ENCODE measurements at places on chromosomes 16 and 17.
A peak's percentile ranks its signal among the peaks of the same experiment; 100 is the strongest.

GRCh38 chr16:88815901-88816589, 4.3 kb upstream of the APRT start:
- DNase-seq: peak; percentile 21

- DNase-seq: no peak
These were observed 2.3 kb downstream of the COA3 start for GRCh38 chr17:42796066-42796758.

DNA sequence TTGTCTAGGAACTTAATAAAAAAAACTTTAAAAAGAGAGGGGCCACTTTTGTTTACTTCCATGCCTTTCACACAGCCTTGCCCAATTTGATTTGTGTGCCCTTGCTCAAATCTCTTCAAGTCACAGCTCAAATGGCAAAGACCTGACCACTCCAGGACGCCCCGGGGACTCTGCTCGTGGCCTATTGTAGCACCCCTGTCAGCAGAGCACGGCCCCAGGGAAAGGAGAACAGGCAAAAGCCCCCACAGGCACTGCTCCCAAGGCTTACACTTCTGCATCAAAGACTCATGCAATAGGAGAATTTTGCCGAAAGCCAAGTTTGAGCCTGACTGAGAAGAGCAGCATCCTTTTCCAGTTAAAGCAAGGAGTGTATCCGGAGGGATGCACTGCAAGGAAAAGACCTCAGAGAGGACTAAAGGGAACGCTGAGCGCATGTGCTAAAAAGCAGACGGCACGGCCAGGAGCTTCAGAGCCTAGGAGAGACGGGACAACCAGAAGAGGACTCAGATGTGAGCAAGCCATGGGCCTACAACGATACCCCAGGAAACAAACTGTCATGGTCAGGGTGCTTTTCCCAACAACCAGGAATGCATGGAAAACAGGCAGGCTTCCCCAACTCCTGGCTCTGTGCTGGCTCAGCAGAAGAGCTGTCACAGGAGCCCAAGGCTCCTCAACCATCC, 8.2 kb downstream of the CREBBP start:
- no peak for DNase-seq

DNA sequence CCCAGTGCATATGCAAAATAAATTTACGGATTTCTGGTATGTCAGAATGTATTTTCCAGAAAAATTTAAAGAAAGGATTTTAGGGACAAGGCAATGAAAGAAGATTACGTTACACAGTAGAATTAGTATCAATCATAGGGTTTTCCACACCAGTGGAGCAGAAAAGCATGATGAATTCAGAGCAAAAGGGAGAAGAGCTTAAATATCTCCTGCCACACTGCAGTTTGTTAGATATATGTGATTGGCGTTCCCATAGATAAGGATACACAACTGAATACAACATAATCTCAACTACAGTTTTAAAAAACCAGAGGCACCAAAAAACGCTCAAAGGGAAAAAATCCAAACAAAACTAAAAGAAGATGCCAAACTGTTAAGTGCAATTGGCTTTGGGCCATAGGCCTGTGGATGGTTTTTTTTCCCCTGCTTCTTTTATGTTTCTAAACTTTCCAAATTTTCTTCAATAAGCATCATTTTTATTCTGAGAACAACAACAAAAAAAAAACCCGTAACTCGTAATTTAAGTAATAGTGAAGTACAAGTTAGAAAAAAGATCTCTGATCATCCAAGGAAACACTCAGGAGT, 22.3 kb downstream of the MARF1 start:
- DNase-seq: no peak

GRCh38 chr17:19248928-19249574, 11.9 kb downstream of the EPN2 start:
- DNase-seq: no peak

GRCh38 chr17:42508426-42509165, 27.4 kb upstream of the NAGLU start:
- no peak for DNase-seq

DNA sequence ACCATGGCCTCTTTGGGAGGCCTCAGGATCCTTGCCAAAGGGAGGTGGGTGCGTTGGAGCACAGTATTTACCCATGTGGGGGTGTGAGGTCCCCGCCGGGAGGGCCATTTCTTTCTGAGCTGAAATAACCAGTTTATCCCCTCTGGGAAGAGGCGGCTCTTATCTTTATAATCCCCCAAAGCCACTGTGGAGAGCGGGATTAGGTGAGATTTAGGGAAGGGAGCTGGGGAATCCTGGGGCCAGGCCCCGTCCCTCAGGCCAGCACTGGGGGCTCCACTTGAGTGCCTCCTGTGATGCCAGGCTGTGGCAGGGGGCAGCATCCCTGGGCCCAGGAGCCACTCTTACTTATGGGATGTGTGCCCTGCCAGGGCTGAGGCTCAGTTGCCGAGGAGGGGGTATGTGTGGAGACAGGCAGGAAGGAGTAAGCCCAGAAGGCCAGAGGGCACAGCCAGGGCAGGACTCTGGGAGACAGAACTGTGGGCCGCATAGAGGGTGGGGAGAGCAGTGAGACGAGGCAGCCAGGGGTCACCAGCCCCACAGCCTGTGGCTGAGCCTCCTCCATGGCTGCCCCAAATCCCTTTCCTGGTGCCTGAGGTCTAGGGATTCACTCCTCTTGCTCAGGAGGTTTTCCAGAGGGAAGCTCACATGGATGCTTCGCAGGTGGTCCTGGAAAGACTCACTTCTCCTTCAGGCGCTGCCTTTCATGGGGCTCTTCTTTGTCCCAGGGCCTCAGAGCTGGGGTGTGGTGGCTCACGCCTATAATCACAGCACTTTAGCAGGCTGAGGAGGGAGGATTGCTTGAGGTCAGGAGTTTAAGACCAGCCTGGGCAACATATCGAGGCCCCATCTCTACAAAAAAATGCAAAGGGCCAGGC, 25.0 kb downstream of the TMEM94 start:
- DNase-seq: no peak

DNA sequence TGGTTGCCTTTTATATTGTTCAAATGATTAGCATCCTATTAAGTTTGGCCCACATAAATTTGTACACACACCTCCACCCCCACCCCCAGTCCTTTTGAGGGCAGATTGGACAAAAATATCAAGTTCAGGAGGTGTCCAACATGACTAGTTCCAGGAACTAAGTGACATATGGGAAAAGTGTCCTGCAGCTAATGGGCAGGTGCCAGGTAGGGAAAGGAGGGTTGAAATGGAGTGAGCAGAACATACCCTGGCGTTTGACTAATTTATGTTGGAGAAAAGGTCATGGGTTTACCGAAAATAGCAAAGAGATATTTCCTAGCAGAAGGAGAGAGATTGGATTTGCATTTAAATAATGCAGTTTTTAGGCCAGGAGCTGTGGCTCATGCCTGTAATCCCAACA, 4.9 kb downstream of the KCTD2 start:
- no peak for DNase-seq

GRCh38 chr16:526181-527014, 1.1 kb upstream of the CAPN15 start:
- DNase-seq: no peak

GRCh38 chr17:17751489-17752088, 70.3 kb downstream of the RAI1 start:
- DNase-seq: no peak

DNA sequence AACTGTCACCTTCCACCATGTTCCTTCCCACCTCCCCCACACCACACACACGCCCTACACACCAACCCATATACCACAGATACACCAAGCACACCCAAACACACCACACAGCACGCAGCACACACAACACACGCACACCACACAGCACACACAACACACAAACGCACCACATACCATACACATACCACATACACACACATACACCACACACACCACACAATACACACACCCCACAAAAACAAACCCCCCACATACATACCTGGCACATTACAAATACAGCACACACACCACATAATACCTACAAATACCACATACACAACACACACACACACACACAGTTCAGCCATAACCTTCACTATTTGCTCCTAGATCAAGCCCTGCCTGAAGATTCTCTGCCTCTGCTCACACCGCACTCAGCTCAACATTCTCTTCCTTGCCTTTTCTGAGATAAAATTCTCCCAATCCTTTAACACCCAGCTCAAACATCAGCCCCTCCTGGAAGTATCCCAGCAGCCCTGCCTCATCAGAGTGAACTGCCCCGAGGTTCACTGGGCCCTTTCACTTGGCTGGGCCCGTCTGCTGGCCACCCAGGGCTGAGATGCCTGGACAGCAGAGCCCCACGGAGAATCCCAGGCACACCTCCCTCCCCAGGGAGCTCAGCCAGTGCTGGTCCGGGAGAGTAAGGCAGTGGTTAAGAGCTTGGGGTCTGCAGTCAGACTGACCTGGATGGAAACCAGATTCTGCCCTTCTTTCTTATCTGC, 31.9 kb upstream of the CPNE2 start:
- DNase-seq: no peak

DNA sequence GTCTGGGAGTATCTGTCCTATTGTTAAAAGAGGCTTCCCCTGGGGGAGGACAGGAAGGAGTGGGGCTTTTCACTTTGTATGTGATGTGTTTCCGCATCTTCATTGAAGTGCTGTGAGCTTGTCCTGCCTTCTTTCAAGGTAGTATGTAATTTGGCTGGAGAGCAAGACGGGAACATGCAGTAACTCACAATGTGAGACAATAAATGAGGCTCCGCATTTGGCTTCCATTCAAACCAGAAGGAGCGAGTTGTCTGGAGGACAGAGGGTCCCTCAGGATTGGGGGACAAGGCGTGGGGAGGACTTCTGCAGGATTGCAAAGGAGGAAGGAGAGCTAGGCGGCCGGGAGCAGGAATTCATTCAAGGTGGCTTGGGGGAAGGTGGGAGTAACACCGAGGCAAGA, 203.5 kb downstream of the RBFOX3 start:
- no peak for DNase-seq

- no peak for DNase-seq
These were observed 240.9 kb downstream of the ENGASE start for GRCh38 chr17:79315358-79316105.

- no peak for DNase-seq
These were observed 956.1 kb upstream of the GOT2 start for GRCh38 chr16:59690216-59690615.

DNA sequence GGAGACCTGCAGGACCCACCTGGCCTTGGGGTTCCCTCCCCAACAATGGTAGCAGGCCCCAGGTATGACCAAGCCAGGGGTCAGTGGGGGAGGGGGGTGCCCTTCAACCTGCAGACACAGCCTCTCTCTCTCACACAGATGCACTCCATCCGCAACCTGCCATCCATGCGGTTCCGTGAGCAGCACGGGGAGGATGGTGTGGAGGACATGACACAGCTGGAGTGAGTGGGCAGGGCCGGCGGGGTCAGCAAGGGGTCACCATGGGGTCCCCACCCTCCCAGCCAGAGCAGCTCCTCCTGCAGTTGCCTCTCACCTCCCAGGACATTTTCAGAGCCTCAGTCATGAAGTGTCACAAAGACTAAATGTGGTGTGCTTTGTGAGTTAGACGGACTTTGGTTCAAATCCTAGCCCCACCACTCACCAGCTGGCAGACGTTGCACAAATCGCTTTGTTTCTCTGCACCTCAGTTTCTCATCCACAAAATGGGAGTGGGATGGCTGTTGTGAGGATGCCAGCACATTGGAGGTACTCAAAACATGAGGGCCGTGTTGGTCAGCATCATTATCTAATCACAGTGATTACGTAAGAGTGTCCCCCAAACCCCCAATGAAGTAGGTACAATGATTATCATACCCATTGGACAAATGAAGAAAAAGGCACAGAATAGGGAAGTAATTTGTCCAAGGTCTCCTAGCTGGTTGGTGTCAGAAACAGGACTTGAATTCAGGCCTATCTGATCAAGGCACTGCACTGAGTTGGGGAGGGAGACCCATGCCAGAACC, 16.0 kb downstream of the MYO15A start:
- peak; percentile 1 for DNase-seq

GRCh38 chr17:45240905-45241327, 19.2 kb downstream of the FMNL1 start:
- DNase-seq: no peak

- DNase-seq: peak; percentile 32
These were observed 76.3 kb upstream of the TBC1D3K start for GRCh38 chr17:37847811-37848331.

DNA sequence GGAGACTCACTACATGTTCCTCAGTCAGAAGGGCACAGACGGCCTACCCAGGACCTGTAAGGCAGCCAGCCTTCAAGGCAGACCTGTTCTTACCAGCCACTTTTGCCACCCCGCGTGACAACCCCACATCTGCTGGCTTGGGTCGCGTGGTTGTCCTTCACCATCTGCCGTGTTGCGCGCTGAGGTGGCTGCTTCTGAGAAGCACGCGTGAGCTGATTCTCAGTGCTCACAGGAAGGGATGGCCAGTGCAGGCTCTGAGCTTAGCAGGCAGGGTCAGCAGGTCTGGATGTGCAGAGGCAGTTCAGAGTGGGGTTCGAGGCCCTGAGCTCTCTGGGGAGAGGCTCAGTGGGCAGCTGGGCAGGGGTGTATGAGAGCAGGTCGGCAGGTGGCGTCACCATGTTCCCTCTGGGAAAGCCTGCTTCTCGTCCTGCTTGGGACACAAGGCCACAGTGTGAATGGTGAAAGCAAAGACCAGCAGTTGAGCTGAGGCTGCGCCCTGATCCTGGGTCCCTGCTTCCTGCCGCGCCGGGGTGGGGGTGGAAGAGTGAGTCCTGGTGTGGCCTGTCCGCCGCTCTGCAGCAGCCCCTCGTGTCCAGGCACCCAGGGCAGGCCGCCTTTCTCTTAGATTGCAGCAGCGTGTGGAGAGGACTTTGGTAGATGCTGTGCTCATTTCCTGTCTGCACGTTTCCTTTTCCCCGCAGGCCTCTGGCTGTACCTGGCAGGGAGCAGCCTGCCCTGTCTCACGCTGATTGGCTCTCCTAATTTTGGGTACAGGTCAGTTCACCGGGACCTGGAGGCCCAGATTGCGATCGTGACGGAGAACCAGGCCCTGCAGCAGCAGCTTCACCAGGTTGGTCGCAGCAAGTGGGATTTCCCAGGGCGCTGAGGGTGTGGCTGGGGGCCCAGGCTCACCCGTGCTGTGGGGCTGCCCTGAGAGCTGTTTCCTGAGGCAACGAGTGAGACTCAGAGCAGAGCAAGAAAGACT, 36.0 kb downstream of the PGS1 start:
- DNase-seq: no peak

Data from MM.1S (cell line).